ENCODE measurements at places on chromosomes 2 and 18. TPM values are rescaled to one million over a fixed set of nuclear protein-coding genes. Genes with fewer than 3 reads are reported as not detected.

GALR1 gene
- not detected for total RNA-seq

BOLL gene
- total RNA-seq = not detected

DNA sequence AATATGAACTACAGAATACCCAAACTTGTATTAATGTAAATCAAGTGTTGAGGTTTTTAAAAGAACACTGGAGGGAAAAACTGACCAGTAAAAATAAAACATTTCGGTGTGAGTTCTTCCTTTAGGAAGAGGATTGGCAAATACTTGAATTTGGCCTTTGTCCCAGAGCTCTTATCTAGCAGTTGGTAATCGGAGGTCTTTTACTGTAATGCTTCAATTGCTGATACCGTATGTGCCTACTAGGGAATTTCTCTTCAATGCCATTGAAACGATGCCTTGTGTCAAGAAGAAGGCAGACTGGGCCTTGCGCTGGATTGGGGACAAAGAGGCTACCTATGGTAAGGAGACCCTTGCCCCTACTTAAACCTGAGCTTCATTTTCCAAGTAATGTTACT is 4.1 kb downstream of the RRM2 start:
- peaks cover 86% of the 10 kb centered on the region for H3K36me3 ChIP-seq
- peak overlapping the region; percentile 87 for H3K4me3 ChIP-seq
- H3K4me1 ChIP-seq = peaks cover 64% of the 10 kb centered on the region
- H3K27ac ChIP-seq = peak overlapping the region; percentile 35
- no peaks in the 10 kb centered on the region for H3K27me3 ChIP-seq

DNA sequence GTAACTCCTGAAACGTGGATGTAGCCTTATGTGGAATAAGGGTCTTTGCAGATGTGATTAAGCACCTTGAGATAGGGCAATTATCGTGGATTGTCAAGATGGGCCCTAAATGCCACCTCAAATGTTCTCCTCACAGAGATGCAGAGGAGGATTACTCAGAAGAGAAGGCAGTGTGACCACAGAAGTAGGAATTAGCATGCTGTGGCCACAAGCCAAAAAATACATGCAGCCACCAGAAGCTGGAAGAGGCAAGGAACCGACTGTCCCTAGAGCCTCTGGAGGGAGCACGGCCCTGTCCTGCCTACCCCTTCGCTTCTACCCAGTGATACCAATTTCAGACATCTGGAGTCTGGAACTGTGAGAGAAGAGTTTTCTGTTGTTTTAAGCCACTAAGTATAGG is 47.3 kb upstream of the MGAT5 start:
- H3K27ac ChIP-seq = no peak overlapping the region
- no peak overlapping the region for H3K4me3 ChIP-seq
- no peak for DNase-seq
- H3K4me1 ChIP-seq = peaks cover 19% of the 10 kb centered on the region
- H3K36me3 ChIP-seq = no peaks in the 10 kb centered on the region
- H3K27me3 ChIP-seq = no peaks in the 10 kb centered on the region

DNA sequence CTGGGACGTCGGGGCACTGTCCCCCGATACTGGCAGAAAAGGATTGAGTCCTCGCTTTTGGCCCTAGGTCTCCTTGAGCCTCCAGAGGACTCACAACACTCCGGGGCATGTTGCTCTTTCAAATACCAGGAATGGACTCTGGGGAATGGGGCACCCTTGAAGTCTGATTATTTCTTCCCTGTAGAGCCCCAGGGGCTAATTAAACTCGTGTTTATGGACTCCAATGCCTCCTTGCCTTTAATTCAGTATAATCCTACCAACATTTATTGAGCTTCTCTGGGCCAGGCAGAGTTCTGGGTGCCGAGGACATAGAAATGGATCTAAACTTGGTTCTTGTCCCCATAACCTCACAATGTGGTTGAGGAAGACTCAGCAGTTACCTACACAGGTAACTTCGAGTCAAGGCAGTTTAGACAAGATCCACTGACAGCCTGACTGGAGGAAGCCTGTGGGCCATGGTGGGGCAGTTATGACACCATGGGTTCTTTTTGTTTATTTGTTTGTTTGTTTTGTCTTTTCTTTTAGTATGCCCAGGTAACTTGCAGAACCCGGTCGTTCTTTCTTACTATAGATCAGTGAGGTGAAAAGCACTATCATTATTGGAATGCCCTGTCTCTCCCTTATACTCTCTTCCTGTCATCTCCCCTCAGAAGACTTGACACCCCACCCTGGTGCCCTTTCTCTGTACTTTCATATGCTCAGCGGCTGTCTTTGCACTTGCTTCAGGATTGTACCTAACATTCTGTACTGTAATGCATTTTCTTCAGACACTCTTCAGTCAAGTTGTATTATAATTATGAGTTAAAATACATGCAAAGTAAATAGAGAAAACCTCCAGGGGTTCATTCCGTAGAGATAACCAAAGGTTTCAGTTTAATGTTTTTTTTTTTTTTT is 3.2 kb downstream of the CFLAR start:
- DNase-seq = peak; percentile 53
- peaks cover 63% of the 10 kb centered on the region for H3K4me1 ChIP-seq
- no peaks in the 10 kb centered on the region for H3K27me3 ChIP-seq
- H3K27ac ChIP-seq = peak overlapping the region; percentile 99

All from activated CD8-positive, alpha-beta T cell treated with anti-CD3 and anti-CD28 coated beads, Interleukin-2, amount 10 ng/mL, durations not matched to agents 7 days and 5 days (primary cell).